Epithelial cell of esophagus (primary cell): ENCODE measurements at places on chromosomes 6 and 20.

DNA sequence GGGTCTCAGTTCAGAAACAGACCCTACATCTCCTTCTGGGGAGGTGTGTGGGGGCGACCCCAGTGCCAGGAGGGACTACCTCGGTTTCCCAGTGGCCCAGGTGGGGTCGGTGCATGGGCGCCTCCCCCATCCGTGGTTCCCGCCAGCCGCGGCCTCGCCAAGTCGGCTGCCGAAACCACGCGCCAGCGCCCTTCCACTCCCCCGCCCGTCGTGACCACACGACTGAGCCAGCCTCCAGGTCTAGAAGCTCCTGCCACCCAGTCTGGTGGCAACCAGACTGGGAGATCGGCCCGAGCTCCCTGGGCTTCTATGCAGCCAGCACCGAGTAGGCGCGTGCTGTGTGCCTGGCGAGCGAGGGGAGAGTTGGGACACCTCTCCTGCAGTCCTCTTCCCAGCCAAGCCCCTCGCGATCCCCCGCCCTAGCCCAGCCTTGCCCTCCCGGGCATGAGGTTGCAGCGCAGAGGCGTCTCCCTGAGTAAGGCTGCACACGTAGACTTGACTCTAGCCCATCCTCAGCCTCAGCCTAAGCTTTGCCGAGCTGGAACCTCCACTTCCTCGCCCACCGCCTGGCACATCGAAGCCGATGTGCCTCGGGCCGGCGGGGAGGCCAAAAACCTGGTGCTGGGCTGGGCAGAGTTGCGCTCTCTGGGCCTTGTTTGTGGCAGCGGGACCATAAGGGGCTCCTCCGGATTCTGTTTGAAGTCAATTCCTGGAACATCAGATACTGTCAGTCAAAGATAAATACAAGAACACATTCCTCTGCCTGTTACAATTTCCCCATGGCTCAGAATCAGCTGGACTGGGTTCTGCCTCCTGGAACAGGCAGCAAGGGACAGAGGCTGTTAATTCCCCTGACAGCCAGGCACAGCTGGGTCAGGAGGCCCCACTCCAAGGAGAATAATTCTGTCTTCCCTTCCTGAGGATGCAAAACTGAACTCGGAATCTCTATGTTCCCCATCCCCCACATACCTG lies 1.5 kb upstream of the CPNE5 start:
- DNase-seq: peak; percentile 13

DNA sequence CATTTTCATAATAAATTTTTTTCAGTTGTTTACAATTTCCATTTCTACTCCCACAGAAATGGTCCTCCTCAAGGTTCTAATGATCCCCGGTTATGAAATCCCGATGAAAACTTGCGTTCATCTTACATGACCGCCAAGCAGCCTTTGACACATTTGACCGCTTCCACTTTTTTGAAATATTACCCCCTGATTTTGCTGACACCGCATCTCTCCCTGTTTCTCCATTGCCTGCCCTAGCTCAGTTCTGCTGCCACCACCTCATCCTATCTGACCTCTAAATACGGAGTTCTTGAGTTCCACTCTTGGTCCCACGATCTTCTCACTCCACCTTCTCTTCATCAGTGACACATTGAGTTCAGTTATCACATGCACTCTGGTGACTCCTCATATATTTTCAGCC lies 74.1 kb downstream of the SLC35B3 start:
- DNase-seq: no peak

GRCh38 chr6:88722686-88723085 lies 240.7 kb downstream of the RNGTT start:
- DNase-seq: no peak

- DNase-seq: peak; percentile 38
Measured at GRCh38 chr6:37628611-37629320, 68.9 kb downstream of the MDGA1 start.

DNA sequence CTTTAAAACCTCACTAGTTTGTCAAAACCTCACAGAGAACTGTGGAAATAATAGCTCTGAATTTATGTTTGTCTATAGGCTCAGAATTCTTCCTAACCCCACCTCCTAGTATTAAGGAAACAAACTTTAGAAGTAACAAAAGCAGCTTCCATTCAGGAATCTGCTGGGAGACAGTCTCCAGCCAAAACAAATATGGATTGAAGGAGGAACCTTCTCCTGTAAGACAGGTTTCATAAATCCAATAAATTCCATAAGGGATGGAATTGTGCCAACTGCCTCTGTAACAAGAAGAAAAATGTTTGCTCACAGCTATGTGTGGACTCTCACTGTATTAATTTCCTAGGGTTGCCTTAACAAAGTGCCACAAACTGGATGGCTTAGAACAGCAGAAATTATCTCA lies 7.5 kb downstream of the SYCP2 start:
- peak; percentile 28 for DNase-seq

GRCh38 chr6:108699290-108700041 lies 138.7 kb downstream of the FOXO3 start:
- no peak for DNase-seq

DNA sequence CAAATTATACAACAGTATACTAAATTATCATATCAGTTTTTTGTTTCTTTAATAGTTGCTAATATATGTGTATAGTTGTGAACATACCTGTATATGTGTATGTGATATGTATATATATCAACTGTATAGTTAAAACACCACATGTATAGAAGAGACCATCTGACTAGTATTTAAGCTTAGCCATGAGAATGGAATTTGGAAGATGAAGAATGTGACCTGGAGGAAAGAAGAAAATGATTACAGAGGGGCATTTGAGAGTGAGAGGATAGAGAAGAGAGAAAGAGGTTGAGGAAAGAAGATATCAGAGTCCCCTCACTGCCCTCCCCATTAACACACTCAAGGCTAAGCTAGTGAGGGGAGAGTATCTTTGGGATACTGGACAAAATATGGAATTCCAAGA lies 335.9 kb downstream of the BCKDHB start:
- DNase-seq: no peak

- no peak for DNase-seq
Measured at GRCh38 chr6:167742719-167743303, 83.9 kb upstream of the AFDN start.

DNA sequence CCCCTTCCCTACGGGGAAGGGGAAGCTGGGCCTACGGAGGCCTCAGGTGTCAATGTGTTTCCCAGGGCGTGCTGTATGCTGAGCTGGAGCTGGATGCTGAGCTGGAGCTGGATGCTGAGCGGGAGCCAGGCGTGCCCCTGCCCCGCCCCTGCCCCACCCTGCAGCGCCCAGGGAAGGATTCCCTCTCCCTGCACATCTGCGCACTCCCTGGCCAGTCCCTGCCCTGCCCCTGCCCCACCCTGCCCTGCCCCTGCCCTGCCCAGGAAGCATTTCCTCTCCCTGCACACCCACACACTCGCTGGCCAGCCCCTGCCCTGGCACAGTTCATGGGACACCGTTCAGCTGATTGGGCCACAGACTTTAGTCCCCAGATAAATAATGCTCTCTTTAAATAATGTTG lies 196.8 kb downstream of the SMOC2 start:
- DNase-seq: no peak

- no peak for DNase-seq
Measured at GRCh38 chr6:155234167-155234566, 29.6 kb upstream of the CLDN20 start.
